Large intestine (tissue), 12 donors: ENCODE measurements at places on chromosomes 1 and 21. TPM values are rescaled to one million over a fixed set of nuclear protein-coding genes. Genes with fewer than 3 reads are reported as not detected.

GRCh38 chr1:10765304-10765703 lies 31.1 kb downstream of the CASZ1 start:
- no peak for DNase-seq

EPRS1 gene
- polyA plus RNA-seq: 74.0 TPM

- DNase-seq: no peak
These were observed 663.0 kb downstream of the NPHP4 start for GRCh38 chr1:5329068-5329739.

DNA sequence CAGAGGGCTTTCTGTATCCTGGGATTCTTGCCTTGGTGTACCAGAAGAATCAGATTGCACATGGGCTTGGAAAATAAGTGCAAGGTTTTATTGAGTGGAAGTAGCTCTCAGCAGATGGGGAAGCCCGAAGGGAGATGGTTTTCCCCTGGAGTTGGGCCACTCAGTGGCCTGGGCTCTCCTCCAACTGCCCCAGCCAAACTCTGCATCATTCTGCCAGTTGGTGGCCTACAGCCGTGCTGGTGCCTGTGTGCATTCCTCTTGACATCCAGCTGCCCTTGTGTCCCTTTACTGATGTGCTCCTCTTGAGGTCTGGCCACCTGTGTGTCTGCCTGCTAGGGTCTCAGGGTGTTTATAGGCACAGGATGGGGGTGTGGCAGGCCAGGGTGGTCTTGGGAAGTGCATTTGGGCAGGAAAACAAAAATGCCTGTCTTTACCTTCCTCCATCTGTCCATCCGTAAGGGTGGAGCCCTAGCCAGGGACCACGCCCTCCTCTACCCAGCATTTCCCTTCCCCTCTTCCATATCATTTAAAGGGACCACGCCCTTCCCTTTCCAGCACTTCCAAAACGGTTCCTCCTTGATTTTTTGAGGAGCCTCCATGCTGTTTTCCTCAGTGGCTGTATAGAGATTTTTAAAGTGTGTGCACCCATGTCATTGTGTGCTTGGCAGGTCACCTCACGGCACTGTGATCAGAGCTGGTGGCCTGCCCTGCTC lies 18.9 kb downstream of the SNAP47 start:
- DNase-seq: no peak

IL23R gene
- polyA plus RNA-seq: 1.1 TPM

SPATA17 gene
- 2.6 TPM for polyA plus RNA-seq

- peak; percentile 89 for DNase-seq
These were observed at the start of gene AGT for GRCh38 chr1:230713915-230714764. Gene AGT (minus strand): TSS chr1:230714122. CDS start chr1:230710823, 3,299 bp downstream.

DNA sequence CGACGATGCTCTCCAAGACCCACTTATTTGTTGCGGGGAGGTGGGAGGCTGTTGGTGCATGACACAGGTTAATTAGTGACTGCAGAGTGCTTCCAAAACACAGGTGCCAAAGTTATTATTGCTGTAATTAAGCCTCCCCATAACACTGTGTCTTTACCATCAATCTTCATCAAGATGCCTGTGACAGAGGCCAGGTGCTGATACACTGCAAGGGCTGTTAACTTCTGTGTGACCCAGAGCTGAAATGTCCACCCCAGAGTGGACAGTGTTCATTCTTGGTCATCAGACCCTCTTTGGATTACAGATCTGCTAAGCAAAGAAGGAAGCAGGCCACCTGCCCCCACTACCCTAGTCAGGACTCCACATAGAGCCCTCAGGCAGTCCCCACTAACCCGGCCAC lies 55.5 kb downstream of the CAPN8 start:
- DNase-seq: no peak

GRCh38 chr1:7128293-7128692 lies 343.0 kb downstream of the CAMTA1 start:
- DNase-seq: no peak

GRCh38 chr1:167328816-167329483 lies 108.3 kb downstream of the POU2F1 start:
- no peak for DNase-seq

GRCh38 chr21:14864211-14865021 lies 200.4 kb downstream of the NRIP1 start:
- peak; percentile 97 for DNase-seq

FAM72B gene
- 1.8 TPM for polyA plus RNA-seq

GRCh38 chr1:222006715-222007114 lies 264.8 kb upstream of the DUSP10 start:
- no peak for DNase-seq

DNA sequence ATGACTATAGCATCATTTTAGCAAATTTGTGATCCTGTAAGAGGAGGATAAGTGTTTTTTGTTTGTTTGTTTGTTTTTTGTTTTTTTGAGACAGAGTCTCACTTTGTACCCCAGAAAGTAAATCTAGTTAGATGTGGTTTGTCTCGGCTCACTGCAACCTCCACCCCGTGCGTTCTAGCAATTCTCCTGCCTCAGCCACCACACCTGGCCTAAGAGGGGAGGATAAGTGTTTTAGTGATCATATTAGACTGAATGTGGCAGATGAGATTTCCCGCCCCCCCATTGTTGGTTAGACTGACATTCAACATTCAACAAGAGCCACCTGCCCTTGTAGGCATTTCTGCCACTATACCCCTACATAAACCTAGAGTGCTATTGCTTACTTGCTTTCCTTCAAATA lies 98.5 kb downstream of the OSBPL9 start:
- no peak for DNase-seq

DNA sequence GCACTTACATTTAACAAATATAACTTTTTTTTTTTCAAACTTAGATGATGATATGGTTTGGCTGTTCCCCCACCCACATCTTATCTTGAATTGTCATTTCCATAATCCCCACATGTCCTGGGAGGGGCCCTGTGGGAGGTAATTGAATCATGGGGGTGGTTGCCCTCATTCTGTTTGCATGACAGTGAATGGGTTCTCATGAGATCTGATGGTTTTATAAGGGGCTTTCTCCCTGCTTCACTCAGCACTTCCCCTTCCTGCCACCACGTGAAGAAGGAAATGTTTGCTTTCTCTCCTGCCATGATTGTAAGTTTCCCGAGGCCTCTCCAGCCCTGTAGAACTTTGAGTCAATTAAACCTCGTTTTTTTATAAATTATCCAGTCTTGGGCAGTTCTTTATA lies 432.6 kb downstream of the AMY1C start:
- DNase-seq: no peak

- DNase-seq: peak; percentile 86
These were observed 14.4 kb downstream of the ABCG1 start for GRCh38 chr21:42233067-42233961.

DNA sequence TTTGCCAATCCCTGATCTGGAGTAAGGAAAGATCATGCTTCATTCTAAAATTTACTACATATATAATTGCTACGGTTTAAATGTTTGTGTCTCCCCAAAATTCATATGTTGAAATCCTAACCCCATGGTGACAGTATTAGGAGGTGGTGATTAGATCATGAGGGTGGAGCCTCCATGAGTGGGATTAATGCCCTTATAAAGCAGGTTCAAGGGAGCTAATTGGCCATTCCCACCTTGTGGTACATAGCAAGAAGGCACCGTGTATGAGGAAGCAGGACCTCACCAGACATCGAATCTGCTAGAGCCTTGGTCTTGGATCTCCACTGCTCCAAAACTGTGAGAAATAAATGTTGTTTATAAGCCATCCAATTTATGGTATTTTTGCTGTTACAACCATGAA lies 55.5 kb downstream of the GADD45A start:
- no peak for DNase-seq

MTARC2 gene
- polyA plus RNA-seq: 93.5 TPM

DNA sequence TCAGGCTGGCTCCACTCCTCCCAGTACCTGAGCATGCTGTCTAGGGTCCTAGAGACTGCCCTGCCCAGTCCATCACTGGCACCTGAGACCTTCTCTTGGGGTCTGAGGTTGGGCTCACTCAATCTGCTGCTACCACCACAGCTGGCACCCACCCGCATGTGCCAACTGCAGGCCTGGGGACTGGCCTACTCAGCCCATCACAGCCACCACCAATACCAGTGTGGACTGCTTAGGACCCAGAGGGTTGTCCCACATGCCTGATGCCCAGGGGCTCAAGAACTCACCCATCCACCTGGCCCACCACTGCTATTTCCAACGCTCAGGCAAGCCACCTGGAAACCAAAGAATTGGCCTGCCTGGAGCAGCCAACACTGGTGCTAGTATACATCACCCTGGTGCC lies 63.5 kb downstream of the CYP4B1 start:
- no peak for DNase-seq

- no peak for DNase-seq
These were observed 24.6 kb upstream of the SDE2 start for GRCh38 chr1:226023735-226024134.

- DNase-seq: no peak
These were observed 118.9 kb upstream of the C8B start for GRCh38 chr1:57084701-57085100.

GRCh38 chr1:76170513-76170912 lies 96.0 kb downstream of the ST6GALNAC3 start:
- DNase-seq: no peak

GRCh38 chr1:37739222-37739621 lies 25.7 kb downstream of the EPHA10 start:
- DNase-seq: peak; percentile 42

NKAIN1 gene
- 2.7 TPM for polyA plus RNA-seq

DNA sequence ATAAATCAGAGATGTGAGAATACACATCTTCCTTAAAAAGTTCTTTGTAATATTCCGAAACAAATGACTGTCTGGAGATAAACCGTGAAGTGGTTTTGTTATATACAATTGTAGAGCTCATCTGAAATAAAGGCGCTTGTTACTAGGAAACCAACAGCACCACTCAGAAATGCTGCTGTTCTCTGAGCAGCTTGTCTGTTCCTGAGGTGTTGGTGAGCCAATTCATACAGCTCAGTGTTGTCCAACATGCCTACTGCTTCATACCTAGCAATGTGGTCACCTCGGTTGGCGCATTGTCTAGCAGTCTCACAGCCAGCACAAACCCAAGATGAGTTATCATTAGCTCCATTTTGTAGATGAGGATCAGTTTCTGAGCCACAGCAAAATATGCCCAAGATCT lies 44.4 kb downstream of the GFI1 start:
- no peak for DNase-seq

DNA sequence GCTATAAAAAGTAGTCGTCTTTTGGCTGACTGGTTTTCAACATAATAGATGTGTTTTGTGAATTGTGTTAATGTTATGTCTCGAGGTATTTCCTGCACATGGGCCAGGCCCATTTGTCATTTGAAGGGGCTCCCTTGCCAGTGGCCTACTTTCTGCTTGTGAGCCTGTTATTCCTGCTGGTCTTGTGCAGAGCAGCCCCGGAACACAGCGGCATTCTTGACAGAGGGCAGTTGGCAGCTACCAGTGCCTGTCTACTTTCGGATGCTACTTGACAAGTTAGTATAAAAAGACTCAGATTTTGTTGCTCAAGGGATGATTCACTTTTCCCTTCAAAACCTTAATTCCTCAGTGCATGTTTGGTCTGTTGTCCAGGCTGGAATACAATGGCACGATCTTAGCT lies 28.5 kb downstream of the PGM1 start:
- DNase-seq: no peak

NIBAN1 gene
- polyA plus RNA-seq: 5.1 TPM

FALEC gene
- polyA plus RNA-seq: 0.31 TPM

GRCh38 chr1:23801338-23801748 lies 789 bp upstream of the GALE start:
- peak; percentile 70 for DNase-seq

DNA sequence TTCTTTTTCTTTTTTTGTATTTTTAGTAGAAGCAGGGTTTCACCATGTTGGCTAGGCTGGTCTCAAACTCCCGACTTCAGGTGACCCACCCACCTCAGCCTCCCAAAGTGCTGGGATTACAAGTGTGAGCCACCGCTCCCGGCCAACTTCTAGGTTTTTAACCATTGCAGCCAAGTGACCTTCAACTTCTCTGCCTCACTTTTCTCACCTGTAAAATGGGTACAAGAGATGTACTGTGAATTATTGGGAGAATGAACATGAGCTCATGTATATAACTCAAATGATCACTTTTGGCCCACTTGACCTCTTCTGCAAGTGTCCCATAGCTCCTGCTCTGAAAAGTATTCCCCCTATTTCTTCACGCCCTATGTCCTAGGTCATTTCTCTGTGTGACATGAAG lies 11.8 kb upstream of the RPL11 start:
- no peak for DNase-seq

GRCh38 chr21:39714331-39714730 lies 30.7 kb upstream of the IGSF5 start:
- no peak for DNase-seq

RGS8 gene
- polyA plus RNA-seq: 0.19 TPM

DNA sequence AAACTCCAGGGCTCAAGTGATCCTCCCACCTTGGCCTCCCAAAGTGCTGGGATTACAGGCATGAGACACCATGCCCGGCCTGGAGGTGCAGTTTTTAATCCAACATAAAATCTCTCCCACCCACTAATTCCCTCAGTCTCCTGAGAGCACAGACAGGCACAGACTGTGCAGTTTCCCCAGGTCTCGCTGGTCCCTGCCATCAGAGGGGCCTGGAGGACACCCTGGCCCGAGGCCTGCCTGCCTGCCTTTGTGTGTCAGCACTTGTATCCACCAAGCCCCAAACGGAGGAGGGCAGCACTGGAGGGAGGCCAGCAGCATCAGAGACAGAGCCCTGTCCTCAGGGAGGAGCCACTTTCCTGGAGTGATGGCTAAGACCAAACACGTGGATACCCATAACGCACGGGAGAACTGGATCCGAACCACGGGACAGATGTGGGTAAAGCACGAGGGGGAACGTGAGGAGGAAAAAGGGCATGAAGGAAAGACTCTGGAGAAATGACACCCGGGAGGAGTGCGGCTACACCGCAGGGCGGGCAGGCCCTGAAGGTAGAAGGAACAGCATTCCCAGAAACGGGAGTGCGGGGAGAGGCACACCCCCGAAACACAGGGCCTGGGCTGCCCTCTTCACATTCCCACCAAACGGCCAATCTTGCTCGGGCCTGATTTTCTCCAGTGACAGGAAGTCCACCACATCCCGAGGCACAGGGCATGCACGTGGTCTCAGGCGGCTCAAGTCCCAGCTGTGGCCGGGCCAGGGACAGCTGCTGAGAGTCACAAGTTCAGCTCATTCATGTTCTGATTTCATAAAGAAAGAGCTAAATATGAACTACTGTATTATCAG lies 29.7 kb downstream of the NPHP4 start:
- DNase-seq: no peak

GRCh38 chr1:20478057-20478635 lies 7.9 kb downstream of the CAMK2N1 start:
- DNase-seq: no peak

GRCh38 chr1:222266223-222267196 lies 281.4 kb downstream of the HHIPL2 start:
- no peak for DNase-seq

DNA sequence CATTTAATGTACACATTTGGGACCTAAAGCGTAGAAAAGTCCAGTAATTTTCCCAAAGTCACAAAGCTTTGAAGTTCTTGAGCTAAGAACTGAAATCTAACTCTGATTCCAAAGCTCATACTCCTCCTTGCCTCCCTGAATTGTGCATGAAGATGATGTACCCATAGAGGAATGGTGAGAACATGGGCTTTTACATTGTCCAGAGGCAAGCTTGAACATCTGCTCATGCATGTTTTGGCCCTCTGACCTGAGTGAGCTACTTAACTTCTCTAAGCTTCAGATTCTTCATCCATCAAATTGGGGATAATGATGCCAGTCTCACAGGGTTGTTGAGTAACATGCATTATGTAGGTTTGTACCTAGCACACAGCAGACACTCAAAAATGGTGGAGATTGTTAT lies 258.4 kb upstream of the HOOK1 start:
- DNase-seq: no peak

IL20 gene
- polyA plus RNA-seq: 0.06 TPM
